ENCODE measurements at places on chromosomes 12 and 14.

DNA sequence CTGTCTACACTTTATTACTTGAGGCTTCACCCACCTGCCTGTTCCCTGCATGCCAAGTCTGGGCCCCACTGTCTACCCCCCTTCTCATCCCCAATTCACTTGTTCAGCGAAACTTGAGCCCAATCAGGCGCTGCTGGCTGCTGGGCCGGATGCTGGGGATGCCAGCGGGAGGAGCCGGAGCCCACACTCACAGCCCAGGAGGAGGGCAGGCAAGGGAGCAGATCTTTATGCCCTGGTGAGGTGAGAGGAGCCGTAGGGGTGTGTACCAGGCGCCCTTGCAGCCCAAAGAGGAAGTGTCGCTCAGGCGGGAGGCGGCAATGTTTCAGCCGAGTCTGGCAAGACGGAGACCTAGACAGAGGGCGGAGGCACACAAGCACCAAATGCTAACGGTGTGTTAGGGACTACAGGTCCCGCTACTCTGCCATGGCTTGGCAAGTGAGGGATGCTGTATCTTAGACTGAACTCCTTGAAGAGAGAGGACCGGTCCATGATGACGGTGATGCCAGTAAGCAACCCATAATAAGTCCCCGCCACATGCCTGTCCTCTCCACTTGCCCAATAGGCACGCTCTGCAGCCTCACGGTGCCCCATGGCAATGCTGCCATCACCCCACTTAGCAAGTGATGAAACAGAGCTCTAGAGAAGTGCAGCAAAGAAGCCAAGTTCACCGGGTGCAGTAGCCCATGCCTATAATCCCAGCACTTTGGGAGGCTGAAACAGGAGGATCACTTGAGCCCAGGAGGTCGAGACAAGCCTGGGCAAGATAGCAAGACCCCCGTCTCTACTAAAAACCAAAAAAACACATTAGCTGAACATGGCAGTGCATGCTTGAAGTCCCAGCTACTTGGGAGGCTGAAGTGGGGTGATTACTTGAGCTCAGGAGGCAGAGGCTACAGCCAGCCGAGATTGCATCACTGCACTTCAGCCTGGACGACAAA lies 41.6 kb downstream of the LRRC74A start:
- no peak for DNase-seq

DNA sequence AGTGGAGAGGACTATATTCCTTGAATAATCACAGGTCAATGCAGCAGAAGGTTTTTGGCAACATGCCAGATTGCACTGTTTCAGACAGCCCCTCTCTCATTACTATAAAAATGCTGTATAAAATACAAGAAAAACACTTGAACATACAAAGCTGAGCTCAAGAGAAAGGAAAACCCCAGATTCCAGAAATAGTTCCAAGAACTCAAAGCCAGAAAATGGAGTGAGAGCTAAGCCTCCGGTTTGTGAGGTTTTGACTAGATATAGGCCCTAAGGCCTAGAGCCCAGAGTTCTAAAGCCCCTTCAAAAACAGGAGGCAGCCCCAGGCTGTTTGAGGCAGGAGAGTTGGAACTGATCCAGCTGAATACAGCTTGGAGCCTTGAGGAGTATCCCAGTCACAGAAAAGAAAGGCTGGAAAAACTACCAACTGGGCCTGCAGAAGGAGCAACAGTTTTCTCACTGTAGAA lies 29.4 kb upstream of the ACTN1 start:
- DNase-seq, result no peak

DNA sequence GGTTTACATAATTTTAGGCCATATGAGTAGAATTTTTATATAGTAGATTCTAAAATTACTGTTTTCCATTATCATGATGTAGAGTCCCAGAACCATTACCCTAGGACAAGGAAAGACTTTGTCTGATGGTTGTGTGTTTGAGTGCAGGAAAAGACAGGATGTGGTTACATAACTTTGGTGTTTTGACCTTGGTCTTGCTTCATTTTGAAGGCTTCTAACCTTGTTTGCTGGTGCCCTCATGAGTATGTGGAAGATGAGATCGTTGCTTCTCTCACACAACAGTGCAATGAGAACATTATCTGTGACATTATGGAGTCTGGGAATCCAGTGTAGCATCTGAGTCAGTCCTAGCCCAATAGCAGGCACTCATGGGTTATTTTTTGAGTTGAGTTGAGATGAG lies 106.2 kb downstream of the IGF1 start:
- DNase-seq, result no peak

- no peak for DNase-seq
These were observed 232.4 kb downstream of the SNAPC1 start for GRCh38 chr14:61994589-61994988.

- no peak for DNase-seq
These were observed 180.1 kb downstream of the DACT1 start for GRCh38 chr14:58817846-58818245.

Measured in NAMALWA (cell line).